ENCODE measurements at places on chromosomes 5 and 9.
A peak's percentile ranks its signal among the peaks of the same experiment; 100 is the strongest.

- DNase-seq, result no peak
Measured at GRCh38 chr5:44911501-44911900, 102.8 kb downstream of the MRPS30 start.

DNA sequence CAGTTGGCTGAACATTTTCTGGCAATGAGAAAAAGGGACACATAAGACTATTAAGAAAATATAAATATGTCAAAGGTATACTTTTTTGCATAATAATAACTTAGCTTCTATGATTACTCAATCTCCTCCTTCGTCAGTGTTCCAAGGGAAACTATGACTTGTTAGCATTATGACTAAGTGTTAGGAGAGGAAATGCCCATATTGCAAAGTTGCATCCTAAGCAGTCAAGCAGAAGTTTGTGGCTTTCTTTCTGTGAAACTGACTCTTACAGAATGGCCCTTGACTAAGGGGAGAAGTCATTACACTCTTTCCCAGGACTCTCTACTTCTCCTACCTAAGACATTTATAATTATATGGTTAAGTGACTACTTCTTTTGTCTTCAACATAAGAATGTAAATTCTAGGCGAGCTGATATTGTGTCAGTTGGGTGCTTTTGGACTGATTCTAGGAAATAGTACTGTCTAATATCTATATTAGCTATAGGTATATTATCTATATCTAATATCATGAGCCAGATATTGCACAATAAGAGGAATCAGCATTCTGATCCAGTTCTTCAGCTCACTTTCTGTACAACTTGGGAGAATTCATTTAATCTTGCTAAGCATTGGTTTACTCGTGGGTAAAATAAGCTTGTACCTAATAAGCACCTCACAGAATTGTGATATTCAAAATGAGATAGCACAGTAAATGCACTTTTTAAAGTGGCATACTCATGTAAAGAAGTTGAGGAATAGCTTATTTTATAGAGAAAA lies 16.4 kb upstream of the SPINK6 start:
- no peak for DNase-seq

- DNase-seq, result no peak
Measured at GRCh38 chr9:35436933-35437332, 53.0 kb upstream of the RUSC2 start.

DNA sequence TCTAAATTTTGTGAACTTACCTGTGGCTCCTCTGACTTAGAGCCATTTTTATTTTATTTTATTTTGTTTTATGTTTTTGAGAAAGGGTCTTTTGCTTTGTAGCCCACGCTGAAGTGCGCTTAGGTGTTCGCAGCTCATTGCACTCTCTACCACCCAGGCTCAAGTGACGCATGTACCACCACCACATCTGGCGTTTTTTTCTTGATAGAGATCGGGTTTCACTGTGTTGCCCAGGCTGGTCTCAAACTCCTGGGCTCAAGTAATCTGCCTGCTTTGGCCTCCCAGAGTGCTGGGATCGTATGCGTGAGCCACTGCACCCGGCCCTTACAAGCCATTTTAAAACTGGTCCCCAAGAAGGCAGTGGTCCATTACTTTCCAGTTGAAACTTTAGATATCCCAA lies 18.5 kb downstream of the MATR3 start:
- DNase-seq, result no peak

GRCh38 chr9:136056546-136057235 lies 38.4 kb downstream of the NACC2 start:
- DNase-seq, result no peak

DNA sequence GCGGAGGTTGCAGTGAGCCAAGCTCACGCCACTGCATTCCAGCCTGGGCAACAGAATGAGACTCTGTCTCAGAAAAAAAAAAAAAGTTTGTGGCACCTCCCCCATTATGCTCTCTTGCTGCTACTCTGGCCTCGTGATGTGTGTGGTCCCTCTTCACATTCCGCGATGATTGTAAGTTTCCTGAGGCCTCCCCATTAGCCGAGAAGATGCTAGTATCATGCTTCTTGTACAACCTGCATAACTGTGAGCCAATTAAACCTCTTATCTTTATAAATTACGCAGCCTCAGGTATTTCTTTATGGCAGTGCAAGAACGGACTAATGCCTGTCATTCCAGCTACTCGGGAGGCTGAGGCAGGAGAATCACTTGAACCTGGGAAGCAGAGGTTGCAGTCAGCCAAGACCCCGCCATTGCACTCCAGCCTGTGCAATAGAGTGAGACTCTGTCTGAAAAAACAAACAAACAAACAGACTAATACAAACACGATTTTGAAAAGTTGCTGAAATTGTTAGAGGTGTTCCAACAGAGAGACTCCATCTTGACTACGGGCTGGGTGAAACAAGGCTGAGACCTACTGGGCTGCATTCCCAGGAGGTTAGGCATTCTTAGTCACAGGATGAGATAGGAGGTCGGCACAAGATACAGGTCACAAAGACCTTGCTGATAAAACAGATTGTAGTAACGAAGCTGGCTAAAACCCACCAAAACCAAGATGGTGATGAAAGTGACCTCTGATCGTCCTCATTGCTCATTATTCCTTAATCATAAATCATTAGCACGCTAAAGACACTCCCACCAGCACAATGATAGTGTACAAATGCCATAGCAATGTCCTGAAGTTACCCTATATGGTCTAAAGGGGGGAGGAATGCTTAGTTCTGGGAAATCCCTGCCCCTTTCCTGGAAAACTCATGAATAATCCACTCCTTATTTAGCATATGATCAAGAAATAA lies 8.3 kb upstream of the AFF4 start:
- DNase-seq, result no peak

GRCh38 chr5:74542482-74542881 lies 98.0 kb downstream of the ENC1 start:
- DNase-seq, result no peak

DNA sequence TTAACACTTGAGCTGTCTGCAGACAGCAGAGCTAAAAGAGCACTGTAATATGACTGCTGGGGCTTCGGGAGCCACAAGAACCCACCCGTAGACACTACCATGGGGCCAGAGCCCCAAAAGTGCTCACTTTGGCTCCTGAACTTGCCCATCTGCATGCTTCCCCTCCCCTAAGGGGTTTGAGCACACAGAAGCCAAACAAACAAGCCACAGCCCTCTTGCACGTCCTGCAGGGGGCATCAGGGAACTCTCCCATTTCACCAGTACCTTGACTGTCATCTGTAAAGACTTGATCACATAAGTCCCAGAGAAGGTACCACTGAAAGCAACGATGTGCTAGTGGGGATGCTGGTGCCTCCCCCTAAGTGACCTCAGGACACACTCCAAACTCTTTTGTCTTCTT lies 681.8 kb downstream of the SEMA5A start:
- DNase-seq, result no peak

- no peak for DNase-seq
Measured at GRCh38 chr5:9265441-9266287, 280.2 kb downstream of the SEMA5A start.

DNA sequence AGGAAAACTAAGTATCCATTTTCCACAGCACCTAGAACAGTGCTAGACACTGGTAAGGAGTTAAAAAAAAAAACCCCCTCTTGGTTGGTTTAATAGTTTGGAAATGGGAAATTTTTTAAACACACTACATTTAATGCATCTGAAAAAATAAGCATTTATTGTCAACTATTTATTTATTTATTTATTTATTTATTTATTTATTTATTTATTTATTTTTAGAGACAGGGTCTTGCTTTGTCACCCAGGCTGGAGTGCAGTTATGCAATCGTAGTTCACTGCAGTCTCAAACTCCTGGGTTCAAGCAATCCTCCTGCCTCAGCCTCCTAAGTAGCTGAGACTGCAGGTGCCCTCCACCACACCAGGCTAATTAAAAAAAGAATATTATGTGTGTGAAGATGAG lies 51.6 kb downstream of the SNCAIP start:
- no peak for DNase-seq

DNA sequence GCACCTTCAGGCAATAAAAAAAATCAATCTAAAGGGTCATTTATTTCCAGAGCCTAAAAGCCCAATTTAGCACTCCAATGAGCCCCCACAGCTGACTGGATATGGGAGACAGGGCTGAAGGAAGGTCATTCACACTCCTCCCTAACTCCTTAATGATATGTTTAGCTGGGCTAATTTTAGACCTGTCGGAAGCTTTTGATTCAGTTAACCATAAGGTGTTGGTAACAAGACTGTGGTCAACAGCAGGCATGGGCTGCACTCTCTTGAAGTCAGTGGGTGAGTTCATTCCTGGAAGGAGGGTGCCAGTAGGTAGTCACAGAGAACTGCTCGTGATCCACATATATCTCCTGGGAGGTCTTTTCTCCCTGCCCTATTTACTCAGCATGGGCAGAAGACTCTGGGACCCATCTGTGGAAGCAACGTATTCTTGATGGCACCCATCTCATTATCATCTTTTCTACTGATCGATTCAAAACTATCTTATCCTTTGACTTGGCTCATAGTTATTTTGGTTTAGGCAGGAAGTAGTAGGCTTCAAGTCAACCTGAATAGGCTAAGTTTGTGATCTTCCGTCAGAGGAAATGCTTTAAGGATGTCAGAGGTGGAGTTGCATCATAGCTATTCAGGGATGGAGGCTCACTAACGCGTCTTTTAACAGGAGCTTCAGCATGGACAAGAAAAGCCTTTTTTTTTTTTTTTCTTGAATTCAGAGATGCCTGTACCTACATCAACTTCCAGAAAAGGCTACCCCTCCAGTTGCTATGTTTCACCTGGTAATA lies 367.7 kb upstream of the SLC30A5 start:
- DNase-seq, result no peak

DNA sequence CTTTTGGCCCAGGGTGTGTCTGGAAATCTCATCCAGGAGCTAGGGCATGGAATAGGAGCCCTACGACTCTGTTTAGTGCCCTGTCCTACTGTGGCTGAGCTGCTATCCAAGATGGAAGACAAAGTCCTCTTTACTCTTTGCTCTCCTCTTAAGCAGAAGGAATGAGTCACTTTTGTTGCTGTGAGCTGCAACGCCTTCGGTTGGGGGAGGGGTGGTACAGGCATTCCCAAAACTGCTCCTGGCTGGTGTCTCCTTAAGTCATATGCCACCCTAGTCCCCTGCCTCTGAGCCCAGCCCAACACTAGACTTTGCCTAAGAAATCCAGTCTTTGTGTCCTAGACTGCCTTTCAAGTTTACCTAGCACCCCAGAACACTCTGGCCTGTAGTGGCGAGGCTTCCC lies 99.9 kb downstream of the PRR16 start:
- no peak for DNase-seq

DNA sequence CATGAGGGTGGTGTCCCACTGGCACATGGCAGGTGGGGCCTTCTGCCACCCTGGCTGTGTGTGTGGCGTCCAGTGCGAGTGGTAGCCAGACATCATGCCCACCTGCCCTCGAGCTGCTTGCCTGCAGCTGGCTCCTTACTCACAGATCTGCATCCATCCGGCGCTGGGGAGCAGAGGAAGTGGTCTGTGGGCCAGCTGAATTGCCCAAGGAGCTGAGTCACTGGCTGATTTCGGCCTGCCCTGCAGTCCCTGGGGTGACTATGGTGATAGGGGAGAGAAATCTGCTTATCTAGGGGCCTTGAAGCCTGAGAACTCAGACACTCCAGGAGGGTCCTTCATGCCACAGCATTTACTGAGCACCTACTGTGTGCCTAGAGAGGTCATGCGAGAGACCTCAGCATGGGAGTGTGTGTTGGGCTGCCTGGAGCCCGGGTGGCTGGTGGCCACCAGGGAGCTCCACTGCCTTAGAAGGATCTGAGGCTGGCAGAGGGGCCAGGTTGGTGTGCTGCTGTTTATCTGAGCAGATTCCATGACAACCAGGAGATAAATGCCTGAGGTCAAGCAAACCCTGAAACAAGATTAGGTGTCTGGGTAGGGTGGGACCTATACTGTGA lies 57.1 kb downstream of the SLC22A5 start:
- peak; percentile 33 for DNase-seq

DNA sequence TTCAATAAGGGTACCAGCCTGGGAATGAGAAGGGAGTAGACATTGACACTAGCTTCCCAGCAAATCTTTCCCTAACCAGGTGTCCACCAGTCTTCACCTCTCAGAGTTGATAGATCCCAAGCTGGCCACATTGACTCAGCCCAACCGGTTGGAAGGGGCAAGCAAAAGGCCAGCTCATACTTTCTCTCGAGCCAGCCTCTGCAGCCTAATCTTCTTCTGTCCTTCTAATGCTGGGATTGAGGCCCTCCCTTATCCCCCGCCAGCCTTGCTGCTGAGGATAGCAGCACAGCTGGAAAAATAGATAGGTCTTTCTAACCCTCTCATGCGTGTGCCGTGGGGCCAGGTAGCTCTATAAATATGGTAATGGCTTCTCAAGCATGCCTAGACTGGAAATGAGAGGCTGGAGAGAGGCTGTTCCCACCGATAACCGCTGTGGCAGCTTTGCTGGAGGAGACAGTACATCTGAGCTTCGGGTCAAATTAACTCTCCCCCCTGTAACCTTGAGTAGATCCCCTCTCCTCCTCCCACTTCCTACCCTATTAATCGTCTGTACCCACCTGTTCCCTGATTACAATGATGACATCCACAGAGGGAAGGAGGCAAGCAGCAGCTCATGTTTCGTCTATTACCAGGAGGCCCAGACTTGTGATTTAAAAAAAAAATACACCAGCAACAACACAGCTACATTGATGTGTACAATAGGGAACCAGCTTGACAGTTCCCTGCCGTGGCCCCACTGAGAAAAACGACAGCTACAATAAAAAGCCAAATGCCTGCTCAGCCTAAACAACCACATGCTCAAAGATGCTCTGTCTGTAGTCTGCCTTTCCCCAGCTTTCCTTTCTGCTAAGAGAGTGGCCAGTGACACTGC lies 219.9 kb upstream of the BRINP1 start:
- no peak for DNase-seq

DNA sequence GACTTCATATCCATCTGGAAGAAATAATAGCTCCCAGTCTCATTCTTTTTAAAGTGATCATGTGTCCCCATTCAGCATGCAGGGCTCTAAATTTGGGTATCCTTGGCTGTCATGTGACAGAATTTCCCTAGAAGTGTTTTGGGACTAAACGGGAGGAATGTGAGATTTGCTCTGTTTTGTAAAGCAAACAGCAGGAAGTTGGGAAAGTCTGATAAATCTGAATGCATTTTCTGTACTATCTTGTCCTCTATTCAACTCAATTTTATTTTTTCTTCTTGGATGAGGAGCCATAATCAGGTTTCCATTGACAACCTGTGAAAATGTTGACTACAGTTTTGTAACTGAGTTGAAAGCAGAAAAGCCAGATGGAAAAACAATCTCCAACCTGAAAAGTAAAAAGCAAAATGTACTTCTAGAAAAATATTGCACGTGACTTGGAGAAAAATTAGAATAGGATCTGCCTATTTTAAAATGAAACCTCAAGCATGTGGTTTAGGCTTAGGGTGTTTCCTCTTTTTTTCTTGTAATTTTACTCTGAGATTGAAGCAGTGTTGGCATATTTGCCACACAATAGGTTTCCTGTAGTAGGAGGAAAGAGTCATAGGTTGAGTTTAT lies 76.2 kb upstream of the IL6ST start:
- no peak for DNase-seq

GRCh38 chr9:137083394-137084004 lies 3.3 kb upstream of the MAN1B1 start:
- DNase-seq, result no peak

- DNase-seq, result no peak
Measured at GRCh38 chr9:136824496-136825225, 16.9 kb downstream of the RABL6 start.

- DNase-seq, result no peak
Measured at GRCh38 chr9:126694206-126695081, 80.7 kb downstream of the LMX1B start.

GRCh38 chr9:123401879-123402513 lies 46.0 kb downstream of the CRB2 start:
- DNase-seq, result no peak

All from activated CD8-positive, alpha-beta memory T cell treated with anti-CD3 and anti-CD28 coated beads for 1 hour (primary cell).